HEK293T (cell line): ENCODE measurements at places on chromosomes 4 and X.

DNA sequence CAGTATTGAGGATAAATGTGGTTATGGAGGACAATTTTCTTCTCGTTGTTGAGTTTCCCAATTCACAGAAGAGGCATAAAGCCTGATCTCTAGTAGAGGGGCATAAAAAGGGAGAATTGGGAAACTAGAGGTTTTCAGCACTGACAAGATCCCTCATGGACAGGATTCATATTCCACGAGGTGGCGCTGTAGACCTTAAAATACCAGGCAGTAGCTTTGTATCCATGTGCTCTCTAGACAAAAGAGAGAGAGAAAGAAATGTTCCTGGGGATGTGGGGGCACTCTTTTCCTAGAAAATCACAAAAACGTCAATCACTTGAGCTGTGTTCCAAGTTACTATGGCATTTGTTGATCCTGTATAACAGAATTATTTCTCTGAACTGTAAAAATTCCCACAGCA, 128.3 kb downstream of the MAGEE1 start:
- DNase-seq = peak; percentile 29

- DNase-seq = no peak
Measured at GRCh38 chr4:14269824-14270223, 642.3 kb upstream of the BOD1L1 start.

- no peak for DNase-seq
Measured at GRCh38 chrX:99184153-99184552, 1225.9 kb downstream of the PCDH19 start.

DNA sequence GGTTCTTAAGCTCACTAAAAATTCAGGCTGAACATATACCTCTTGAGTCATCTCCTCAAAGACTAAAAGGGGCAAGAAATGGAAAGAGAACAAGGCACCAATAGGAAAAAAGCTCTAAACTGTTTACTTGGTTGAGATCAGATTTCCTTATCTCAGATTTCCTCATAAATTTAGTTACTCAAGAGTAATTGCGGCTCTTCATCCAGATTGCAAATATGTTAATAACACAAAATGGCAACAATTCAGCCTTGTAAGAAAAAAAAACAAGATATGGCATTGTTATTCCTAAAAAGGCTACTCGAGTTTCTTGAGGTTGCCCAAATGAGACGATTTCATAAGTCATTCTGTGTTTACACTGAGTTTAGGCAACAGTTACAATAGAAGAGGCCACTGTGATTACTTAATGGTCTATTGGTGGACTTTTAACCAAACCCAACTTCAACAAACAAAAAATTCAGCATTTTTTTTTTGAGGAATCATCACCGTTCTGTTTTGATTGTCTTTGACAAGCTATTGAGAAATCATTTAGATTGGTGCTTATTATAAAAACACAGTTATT, 97.9 kb upstream of the PDHA1 start:
- no peak for DNase-seq

- DNase-seq = no peak
Measured at GRCh38 chr4:76801621-76802235, 96.2 kb downstream of the SOWAHB start.

- no peak for DNase-seq
Measured at GRCh38 chr4:4637710-4638109, 95.9 kb upstream of the STX18 start.
